ENCODE measurements at places on chromosomes 3 and 15. TPM values are rescaled to one million over a fixed set of nuclear protein-coding genes. Genes with fewer than 3 reads are reported as not detected.

- DNase-seq: no peak
These were observed 259.6 kb upstream of the CTNNB1 start for GRCh38 chr3:40939741-40940130.

DNA sequence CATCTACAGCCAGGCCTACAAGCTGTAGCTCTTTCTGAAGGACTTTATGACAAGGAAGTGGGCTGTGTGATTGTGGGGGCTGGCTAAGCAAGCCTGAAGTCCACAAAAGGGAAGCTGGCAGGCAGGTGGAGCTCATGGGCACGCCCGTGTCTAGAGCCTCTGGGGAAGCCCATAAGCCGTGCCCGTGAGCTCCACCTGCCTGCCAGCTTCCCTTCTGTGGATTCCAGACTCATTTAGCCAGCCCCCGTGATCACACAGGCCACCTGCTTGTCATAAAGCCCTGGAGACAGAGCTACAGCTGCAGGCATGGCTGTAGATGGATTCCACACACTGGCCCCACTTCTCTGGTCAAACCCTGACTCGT, 15.2 kb downstream of the EFCC1 start:
- no peak for DNase-seq

- DNase-seq: no peak
These were observed 20.3 kb upstream of the HDAC11 start for GRCh38 chr3:13459605-13460340.

Gene PIF1
- 4.2 TPM for total RNA-seq

- no peak for DNase-seq
These were observed 16.1 kb upstream of the RARRES1 start for GRCh38 chr3:158748237-158748828.

DNA sequence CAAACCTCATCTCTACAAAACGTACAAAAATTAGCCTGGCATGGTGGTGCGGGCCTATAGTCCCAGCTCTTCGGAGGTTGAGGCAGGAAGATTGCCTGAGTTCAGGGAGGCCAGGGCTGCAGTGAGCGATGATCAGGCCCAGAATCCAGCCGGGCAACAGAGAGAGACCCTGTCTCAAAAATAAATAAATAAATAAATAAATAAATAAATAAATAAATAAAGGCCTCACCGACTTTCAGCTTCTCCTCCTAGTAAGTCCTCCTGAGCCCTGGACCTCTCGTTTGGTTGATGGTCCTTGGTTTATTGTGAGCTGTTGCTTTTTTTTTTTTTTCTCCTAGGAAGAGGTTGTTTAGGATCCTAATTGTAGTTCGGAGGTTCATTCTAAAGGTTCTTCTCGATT, 25.1 kb downstream of the WDR73 start:
- DNase-seq: no peak

DNA sequence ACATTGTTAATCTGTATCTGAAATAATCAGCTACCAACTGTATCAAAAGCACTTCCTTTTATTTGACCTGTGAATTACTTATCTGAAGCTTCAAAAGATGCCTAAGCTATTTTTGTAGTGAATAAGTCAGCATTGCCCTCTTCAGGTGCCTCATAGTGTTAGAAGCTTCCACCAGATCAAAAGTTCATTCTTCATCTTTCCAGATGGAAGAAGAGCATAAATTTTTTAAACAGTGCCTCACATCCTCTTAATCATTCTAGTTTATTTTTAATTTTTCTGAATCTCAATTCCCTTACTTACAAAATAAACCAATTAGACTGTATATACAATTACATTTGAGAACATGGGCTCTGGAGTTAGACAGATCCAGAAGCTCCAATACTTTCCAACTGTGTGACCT, 65.0 kb downstream of the MYO5A start:
- no peak for DNase-seq

DNA sequence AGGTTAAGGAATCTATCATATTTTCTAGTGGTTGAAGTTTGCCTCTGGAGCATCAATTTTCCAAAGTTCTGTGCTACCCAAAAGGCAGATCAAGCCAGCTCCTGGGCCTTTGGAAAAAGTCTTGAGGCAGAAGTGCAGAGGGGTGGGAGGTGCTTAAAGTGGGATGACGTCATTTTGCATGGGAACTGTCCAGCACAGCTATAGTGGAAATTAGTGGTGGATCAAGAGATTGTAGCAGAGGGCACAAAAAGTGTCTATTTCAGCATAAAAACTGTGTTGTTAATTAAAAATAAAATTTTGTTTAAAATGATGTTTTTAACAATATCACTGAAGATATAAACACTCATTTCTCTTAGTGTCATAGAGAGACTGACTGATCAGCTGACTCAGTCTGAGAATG, 221.9 kb downstream of the LRRN1 start:
- no peak for DNase-seq

Gene FANCD2OS
- total RNA-seq: not detected

DNA sequence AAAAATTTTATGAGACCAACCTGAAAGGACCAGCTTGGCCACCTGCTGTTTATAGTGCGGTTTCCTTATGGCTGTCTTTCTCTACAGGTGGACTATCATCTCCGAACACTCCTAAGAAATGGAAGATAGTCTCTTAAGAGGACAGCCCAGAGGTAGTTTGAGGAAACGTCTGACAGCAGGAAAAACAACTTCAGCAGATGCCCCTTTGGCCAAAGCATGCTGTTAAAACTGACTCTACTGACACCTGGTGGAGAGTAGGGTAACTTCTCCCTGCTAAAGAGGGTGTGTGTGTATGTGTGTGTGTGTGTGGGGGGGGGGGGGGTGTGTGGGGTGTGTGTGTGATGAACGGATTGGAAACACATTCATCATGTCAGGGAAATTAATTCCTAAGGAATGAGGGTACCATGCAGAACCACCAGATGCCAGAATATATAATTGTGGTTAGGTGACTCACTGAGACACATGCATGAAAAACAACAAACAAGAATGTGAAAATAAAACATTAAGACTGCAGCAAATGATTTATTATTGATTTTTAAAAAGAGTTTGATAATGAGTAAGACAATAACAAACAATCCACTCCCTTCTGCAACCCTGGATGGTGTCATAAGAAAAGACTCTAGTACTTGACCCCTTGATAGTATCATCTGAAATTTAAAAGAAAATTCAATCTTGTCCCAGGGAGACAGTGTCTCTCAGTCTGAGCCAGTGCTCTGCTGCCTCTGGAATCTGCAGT, 256.5 kb downstream of the THRB start:
- DNase-seq: no peak

Gene CFAP91
- total RNA-seq: not detected

Gene MANF
- total RNA-seq: 94.1 TPM

DNA sequence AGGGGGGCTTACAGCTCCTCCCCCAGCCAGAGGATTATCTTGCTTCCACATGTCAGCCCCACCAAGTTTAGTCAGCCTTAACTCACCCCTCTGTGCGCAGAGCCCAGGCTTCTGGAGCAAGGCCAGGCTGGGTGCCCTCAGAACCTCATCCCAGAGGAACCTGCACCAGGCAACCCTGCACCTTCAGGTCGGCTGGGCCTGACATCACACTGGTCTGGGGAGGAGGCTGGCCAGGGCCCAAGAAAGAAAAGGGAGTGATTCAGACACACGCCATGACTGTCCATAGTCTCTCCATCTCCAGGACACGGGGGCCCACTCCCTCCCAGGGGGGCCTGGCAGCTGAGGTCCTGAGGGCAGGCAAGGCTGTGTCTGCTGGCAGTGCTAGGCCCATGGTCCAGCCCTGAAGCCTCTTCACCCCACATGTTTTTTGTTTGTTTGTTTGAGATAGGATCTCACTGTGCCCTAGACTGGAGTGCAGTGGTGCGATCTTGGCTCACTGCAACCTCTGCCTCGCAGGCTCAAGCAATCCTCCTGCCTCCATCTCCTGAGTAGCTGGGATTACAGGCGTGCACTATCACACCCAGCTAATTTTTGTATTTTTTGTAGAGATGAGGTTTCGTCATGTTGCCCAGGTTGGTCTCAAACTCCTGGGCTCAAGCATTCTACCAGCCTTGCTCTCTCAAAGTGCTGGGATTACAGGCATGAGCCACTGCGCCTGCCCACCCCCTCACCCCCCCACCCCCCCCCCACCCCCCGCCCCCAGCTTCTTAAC, 11.1 kb downstream of the TNK2 start:
- DNase-seq: no peak

DNA sequence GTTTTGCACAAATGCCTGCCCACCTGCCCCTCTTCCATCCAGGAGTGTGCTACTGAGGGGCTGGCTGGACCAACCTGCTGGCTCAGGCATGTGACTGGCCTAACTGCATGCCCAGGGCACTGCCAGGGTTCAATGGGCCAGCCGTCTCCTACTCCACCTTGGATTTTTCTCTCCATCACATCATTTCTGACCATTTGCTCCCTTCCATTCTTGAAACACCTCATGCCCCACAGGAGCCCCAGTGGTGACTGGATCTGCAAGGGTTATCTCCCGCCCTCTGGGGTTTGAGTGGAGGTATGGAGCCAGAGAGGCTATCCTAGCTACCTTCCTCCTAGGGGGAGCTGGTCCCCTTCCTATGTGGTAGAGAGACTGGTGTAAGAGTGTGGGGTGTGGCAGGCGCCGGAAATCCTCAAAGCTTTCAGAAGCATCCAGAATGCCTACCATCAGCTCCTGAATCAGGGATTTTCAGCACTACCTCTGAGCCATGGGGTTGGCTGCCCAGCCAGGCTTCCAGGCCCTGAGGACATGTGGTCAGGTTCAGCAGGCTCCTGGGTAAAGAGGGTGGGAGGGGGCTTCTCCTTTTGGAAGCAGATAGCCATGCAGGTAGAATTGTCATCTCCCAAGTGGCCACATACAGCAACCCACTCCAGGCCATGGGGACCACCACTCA, 2.9 kb upstream of the MANF start:
- DNase-seq: no peak

DNA sequence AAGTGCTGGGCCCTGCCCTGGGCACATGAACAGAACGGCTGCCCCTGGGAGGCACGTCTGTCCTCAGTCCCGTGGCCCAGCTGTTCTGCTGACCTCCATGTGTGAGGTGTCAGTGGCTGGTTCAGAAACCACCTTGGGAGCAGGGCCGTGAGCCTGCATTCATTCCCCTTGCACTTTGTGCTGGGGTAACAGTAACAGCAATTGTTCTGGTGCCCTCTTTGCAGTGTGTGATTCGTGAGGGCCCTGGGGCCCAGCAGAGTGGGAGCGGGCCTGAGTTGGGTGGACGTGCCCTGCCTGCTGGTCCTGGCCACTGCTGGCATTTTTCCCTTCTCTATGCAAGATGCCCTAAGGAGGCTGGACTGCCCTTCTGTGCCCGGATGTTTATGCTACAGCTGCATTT, 50.4 kb upstream of the MYZAP start:
- DNase-seq: no peak

DNA sequence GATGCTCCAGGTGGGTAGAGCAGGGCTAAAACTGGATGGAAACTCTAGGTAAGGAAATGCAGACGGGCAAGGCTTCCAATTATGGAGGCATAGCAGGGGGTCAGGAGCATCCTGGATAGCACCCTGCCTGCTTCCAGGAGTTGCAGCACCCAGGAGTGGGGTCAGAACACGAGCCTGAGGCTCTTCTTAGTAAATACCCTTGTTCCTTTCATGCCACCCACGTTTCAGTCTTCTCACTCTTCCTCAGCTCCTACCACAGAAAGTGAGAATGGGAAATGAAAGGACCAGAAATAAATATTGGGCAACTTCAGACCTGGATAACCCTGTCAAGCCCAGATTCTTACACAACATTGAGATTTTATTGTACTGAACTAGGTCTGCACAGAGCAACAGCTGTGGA, 16.4 kb downstream of the CCR1 start:
- DNase-seq: no peak

DNA sequence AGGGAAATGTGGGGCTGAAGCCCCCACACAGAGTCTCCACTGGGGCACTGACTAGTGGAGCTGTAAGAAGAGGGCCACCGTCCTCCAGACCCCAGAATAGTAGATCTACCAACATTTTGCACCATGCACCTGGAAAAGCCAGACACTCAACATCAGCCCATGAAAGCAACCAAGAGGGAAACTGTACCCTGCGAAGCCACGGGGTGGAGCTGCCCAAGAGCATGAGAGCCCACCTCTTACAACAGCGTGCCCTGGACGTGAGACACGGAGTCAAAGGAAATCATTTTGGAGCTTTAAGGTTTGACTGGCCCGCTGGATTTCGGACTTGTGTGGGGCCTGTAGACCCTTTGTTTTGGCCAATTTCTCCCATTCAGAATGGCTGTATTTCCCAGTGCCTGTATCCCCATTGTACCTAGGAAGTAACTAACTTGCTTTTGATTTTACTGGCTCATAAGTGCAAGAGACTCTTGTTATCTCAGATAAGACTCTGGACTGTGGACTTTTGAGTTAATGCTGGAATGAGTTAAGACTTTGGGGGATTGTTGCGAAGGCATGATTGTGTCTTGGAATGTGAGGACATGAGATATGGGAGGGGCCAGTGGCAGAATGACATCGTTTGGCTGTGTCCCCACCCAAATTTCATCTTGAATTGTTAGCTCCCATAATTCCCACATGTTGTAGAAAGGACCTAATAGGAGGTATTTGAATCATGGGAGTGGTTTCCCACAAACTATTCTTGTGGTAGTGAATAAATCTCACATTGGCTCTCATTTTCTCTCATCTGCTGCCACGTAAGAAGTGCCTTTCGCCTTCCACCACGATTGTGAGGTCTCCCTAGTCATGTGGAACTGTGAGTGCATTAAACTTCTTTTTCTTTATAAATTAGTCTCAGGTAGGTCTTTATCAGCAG, 105.8 kb downstream of the CBLB start:
- DNase-seq: no peak

DNA sequence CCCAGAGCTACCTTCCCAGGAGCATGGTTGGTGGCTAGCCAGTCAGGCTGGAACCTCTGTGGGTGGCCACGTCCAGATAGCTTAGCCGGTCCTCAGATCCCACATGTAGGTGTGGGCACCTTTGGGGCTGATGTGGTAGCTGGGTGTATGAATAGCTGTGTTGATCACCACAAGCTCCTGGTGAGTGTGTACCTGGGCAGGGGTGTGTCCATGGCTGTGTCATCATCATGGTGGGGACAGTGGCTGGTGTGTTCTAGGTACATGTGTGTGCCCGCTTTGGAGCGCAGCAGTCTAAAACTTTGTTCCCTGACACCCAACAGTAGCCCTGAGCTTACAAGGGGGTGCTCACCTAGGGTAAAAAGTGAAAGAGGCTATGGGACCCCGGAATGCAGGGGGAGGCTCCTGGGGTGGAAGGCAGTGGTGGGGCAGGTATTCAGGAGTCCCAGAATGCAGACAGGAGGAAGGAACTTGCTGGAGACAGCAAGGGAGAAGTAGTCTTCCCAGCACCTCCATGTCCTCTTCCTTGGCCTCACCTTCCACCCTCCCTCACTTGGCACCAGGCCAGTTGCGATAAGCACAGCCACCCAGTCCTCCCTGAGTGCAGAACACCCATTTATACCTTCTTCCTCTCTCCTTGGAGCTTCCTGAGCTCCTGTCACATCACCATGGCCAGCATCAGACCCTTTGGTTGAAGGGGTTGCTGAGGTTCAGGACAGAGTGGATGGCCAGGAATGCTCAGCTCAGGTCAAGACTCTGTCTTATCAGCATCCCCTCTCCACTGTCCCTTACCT, 1.2 kb downstream of the CISH start:
- DNase-seq: no peak

- DNase-seq: no peak
These were observed 68.7 kb downstream of the CHRD start for GRCh38 chr3:184448321-184449160.

Gene PIERCE2
- 3.0 TPM for total RNA-seq

GRCh38 chr15:91941871-91942658, 88.6 kb downstream of the SLCO3A1 start:
- no peak for DNase-seq

Gene TPRG1
- total RNA-seq: 0.46 TPM
